T-helper 17 cell (primary cell): ENCODE measurements at places on chromosomes 5 and 9. TPM values are rescaled to one million over a fixed set of nuclear protein-coding genes. Genes with fewer than 3 reads are reported as not detected.

DNA sequence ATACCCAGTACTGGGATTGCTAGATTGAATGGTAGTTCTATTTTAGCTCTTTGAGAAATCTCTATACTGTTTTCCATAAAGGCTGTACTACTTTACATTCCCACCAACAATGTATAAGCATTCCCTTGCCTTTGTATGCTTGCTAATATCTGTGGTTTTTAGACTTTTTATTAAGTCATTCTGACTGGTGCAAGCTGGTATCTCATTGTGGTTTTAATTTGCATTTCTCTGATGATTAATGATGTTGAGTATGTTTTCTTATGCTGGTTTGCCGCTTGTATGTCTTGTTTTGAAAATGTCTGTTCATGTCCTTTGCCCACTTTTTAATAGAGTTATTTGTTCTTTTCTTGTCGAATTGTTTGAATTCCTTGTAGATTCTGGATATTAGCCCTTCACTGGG lies 512.7 kb upstream of the PAPPA start:
- no peaks in the 10 kb centered on the region for H3K4me1 ChIP-seq
- H3K27ac ChIP-seq = no peak overlapping the region
- H3K4me3 ChIP-seq = peak overlapping the region; percentile 1

GRCh38 chr9:89740722-89741121 lies 135.9 kb downstream of the GADD45G start:
- peak overlapping the region; percentile 84 for H3K27ac ChIP-seq
- H3K4me3 ChIP-seq = peak overlapping the region; percentile 87
- DNase-seq = peak; percentile 19
- no peaks in the 10 kb centered on the region for H3K36me3 ChIP-seq

GRCh38 chr5:77337686-77338085 lies 127.2 kb downstream of the PDE8B start:
- H3K27me3 ChIP-seq = peaks cover 5% of the 10 kb centered on the region
- no peaks in the 10 kb centered on the region for H3K36me3 ChIP-seq
- H3K4me1 ChIP-seq = no peaks in the 10 kb centered on the region
- no peak for DNase-seq
- no peak overlapping the region for H3K4me3 ChIP-seq

DNA sequence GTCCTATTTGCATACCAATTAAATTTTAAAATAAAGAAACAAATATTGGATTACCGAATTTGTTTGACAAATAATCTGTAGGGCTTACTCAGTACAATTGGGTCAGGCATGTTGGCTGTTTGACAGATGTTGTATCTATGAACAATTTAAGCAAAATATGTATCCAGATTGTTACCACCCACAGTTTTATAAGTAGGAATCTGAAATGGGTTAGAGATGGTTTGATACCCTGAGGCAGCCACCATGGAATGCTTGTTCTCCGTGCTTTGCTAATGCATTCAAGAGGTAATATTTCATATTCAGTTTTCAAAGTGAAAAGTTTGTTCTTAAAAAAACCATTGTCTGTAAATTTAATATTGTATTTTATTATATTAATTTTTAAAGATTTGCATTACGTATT lies 285.1 kb upstream of the ARRDC3 start:
- no peaks in the 10 kb centered on the region for H3K36me3 ChIP-seq
- no peak for DNase-seq
- no peak overlapping the region for H3K4me3 ChIP-seq
- peaks cover 2% of the 10 kb centered on the region for H3K4me1 ChIP-seq

C5orf58 gene
- total RNA-seq = not detected

DNA sequence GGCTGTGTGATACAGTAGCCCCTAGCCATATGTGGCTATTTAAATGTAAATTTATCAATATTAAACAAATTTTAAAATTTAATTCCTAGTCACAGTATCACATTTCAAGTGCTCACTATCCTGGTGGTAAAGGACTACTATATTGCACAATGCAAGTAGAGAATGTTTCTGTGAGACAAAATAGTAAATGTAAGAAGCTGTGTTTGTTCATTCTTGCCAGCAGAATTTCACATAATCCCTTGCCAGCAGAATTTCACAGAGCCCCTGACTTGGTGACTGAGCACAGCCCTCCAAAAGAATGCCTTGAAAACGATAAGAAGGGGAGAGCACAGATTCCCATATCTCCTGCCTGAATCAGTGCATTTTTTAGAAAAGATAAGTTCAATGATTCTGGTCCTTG lies 75.9 kb upstream of the SELENOP start:
- no peak overlapping the region for H3K4me3 ChIP-seq
- H3K27me3 ChIP-seq = peaks cover 37% of the 10 kb centered on the region
- peaks cover 2% of the 10 kb centered on the region for H3K36me3 ChIP-seq
- no peak overlapping the region for H3K27ac ChIP-seq

DNA sequence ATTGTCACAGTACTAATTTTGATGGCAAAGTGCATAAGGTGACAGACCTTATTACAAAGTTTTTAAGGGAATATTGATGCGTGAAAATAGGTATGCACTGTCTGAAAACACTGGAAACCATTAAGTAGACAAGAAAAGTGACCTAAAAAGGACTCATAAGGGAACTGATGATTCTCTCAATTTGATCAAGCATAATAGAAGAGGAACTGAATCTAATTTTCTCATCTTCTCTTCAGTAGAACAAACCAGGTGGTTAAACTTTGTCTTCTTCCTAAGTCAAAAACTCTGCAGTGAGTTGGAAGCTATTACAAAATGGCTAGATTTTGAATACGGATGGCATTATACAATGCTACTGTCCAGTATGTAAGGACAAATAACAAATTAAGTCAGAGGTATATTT lies 53.4 kb downstream of the RNF145 start:
- no peak overlapping the region for H3K4me3 ChIP-seq
- peaks cover 2% of the 10 kb centered on the region for H3K36me3 ChIP-seq
- peak overlapping the region; percentile 32 for H3K27ac ChIP-seq
- no peak for DNase-seq
- peaks cover 11% of the 10 kb centered on the region for H3K4me1 ChIP-seq

FRMPD1 gene
- not detected for total RNA-seq

DNA sequence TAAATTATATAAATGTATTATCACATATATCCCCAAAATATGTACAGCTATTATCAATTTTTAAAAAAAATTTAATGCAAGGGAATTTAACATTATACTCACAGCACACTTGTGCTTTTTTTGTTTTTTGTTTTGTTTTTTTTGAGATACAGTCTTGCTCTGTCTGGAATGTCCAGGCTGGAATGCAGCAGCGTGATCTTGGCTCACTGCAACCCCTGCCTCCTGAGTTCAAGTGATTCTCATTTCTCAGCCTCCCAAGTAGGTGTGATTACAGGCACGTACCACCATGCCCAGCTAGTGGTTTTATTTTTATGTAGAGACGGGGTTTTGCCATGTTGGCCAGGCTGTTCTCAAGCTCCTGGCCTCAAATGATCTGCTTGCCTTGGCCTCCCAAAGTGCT lies 58.3 kb downstream of the GLIS3 start:
- no peak overlapping the region for H3K27ac ChIP-seq
- no peaks in the 10 kb centered on the region for H3K36me3 ChIP-seq
- no peak for DNase-seq
- peaks cover 11% of the 10 kb centered on the region for H3K27me3 ChIP-seq

DNA sequence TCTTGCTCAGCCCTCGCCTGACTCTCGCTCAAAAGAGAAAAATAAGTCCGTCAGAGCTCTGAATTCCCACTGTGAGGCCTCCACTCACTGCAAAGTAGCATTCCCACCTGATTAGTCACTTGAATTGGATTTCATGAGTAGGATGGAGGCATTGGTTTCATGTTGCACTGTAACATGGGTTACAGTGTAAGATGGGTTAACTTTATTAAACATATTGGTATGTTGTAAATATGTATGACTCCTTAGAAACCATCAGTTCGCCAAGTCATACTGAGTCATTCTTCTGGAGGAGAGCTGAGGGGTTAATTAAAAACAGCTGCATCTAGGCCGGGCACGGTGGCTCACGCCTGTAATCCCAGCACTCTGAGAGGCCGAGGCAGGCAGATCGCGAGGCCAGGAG lies 93.8 kb upstream of the BNC2 start:
- H3K4me3 ChIP-seq = no peak overlapping the region
- H3K4me1 ChIP-seq = no peaks in the 10 kb centered on the region
- no peaks in the 10 kb centered on the region for H3K36me3 ChIP-seq
- H3K27ac ChIP-seq = no peak overlapping the region
- no peaks in the 10 kb centered on the region for H3K27me3 ChIP-seq
- no peak for DNase-seq

MGAT4B gene
- total RNA-seq = 168 TPM

DNA sequence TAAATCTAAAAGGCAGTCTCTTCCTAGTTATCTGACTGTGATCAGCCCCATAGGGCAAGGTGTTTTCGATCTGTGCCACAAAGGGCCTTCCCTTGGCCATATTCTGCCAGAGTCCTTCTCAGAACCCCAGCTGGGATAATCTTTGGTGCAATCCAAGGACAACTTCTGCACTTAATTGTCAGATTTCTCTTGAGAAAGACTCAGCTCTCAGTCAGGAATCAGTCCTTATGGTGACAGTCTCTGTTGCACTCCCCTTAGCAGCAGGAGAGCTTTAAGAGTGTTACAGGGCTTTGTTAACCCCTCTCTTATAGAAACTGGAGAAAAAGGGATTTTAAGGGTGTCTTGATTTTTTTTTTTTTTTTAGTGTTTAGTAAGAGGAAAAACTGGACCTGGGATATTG lies 15.4 kb upstream of the RFX3 start:
- no peaks in the 10 kb centered on the region for H3K36me3 ChIP-seq
- DNase-seq = no peak
- no peaks in the 10 kb centered on the region for H3K27me3 ChIP-seq
- no peak overlapping the region for H3K27ac ChIP-seq

MYMK gene
- total RNA-seq = not detected

DNA sequence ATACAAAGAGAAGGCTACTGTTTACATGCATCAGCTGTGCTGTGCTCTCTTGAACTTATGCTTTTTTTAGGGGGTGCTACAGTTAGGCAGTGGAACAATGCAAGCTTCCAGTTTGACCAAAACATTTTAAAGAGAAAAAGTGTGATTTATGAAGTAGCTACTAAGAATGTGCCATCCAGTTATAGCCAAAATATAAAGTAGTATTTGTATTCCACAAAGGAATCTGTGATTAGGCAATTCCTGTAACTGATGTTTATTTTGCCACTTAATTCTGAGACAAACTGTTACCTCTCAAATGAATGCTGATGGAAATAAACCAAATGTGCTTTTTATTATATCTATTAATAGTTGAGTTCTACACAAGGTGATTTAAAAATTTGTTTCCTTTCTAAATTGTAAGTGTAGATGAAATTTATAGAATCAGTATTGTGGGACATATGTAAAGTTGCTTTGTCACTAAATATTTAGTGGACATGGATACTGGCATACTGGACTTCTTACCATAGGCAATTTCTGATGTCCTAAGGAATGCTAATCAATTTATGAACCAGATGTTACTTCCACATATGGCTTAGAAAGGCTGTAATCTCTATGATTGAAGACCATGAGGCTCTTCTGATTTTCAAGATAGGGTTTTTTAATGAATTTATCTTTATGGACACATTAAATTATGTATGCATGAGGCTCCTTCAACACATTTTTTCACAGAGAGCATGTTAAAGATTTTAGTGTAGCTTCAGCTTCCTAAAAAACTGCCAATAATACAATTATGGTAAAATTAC lies 410.2 kb downstream of the PRR16 start:
- no peak for DNase-seq
- no peaks in the 10 kb centered on the region for H3K36me3 ChIP-seq
- no peaks in the 10 kb centered on the region for H3K4me1 ChIP-seq
- H3K4me3 ChIP-seq = no peak overlapping the region
- H3K27me3 ChIP-seq = no peaks in the 10 kb centered on the region
- no peak overlapping the region for H3K27ac ChIP-seq

DNA sequence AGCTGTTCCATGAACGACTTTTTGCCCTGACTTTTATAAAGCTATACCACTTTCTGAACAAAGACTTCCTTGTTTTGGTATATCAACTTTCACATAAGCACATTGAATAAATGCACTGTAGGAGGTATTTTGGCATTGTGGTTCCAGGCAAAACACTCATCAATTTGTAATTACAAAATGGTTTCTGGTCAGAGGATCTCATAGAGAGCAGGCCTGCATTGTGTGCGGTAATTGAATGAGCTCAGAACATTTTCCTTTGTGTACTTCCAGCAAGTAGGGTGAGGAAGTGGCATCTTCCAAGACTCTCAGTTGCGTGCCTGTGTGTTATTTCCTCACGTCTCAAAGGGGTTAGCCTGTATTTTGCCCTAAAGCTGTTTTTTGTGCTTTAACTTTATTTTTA lies 89.2 kb downstream of the PDE6A start:
- no peaks in the 10 kb centered on the region for H3K36me3 ChIP-seq
- no peaks in the 10 kb centered on the region for H3K27me3 ChIP-seq
- peak overlapping the region; percentile 32 for H3K27ac ChIP-seq
- no peak overlapping the region for H3K4me3 ChIP-seq

- DNase-seq = no peak
- H3K4me1 ChIP-seq = peaks cover 2% of the 10 kb centered on the region
Observed at GRCh38 chr5:148788636-148789035, 37.8 kb upstream of the ADRB2 start.

OR1J2 gene
- 0.30 TPM for total RNA-seq

- DNase-seq = no peak
- H3K4me3 ChIP-seq = no peak overlapping the region
- H3K27ac ChIP-seq = peak overlapping the region; percentile 54
- H3K4me1 ChIP-seq = peaks cover 21% of the 10 kb centered on the region
Observed at GRCh38 chr9:99180199-99180598, 41.5 kb downstream of the ALG2 start.

GFI1B gene
- 1.1 TPM for total RNA-seq

GRCh38 chr5:112109331-112110007 lies 309.6 kb downstream of the EPB41L4A start:
- DNase-seq = no peak
- peaks cover 23% of the 10 kb centered on the region for H3K27me3 ChIP-seq
- no peaks in the 10 kb centered on the region for H3K4me1 ChIP-seq
- H3K27ac ChIP-seq = no peak overlapping the region
- H3K36me3 ChIP-seq = no peaks in the 10 kb centered on the region

ITGA1 gene
- total RNA-seq = 4.3 TPM

SELENOP gene
- total RNA-seq = not detected

DNA sequence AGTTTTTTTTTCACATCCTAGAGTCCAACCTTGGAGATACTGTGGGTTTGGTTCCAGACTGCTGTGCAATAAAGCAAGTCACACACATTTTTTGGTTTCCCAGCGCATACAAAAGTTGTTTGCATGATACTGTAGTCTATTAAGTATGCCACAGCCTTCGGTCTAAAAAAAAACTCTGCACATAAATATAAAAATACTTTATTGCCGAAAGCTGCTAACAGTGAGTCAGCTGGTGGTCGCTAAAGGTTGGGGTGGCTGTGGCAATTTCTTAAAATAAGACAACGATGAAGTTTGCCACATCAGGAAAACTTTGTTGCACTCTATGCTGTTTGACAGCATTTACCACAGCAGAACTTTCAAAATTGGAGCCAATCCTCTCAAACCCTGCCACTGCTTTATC lies 37.4 kb downstream of the UBQLN1 start:
- H3K27ac ChIP-seq = no peak overlapping the region
- H3K4me1 ChIP-seq = peaks cover 7% of the 10 kb centered on the region
- no peak overlapping the region for H3K4me3 ChIP-seq
- no peak for DNase-seq
- H3K27me3 ChIP-seq = no peaks in the 10 kb centered on the region

DNA sequence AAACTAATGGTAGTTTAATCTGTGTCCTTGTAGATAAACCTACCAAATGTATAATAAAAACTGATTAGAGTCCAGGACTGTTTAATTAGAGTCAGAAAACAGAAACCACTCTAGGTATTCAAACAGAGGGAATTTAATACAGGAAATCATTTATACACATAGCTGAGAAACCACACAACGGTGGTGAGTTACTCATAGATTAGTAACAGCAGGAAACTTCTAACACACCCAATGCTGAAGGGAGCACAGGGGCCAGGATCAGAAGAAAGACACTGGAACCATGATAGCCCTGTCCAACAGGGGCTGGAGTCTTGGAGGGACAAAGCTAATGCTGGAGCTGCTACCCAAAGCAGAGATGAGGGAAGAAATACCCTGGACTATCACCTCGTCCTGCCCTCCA lies 321.0 kb downstream of the ACTL7B start:
- no peak for DNase-seq
- H3K4me1 ChIP-seq = no peaks in the 10 kb centered on the region
- no peak overlapping the region for H3K27ac ChIP-seq

RAB3C gene
- total RNA-seq = not detected
